ENCODE measurements at places on chromosomes 11 and 22.
A peak's percentile ranks its signal among the peaks of the same experiment; 100 is the strongest.

DNA sequence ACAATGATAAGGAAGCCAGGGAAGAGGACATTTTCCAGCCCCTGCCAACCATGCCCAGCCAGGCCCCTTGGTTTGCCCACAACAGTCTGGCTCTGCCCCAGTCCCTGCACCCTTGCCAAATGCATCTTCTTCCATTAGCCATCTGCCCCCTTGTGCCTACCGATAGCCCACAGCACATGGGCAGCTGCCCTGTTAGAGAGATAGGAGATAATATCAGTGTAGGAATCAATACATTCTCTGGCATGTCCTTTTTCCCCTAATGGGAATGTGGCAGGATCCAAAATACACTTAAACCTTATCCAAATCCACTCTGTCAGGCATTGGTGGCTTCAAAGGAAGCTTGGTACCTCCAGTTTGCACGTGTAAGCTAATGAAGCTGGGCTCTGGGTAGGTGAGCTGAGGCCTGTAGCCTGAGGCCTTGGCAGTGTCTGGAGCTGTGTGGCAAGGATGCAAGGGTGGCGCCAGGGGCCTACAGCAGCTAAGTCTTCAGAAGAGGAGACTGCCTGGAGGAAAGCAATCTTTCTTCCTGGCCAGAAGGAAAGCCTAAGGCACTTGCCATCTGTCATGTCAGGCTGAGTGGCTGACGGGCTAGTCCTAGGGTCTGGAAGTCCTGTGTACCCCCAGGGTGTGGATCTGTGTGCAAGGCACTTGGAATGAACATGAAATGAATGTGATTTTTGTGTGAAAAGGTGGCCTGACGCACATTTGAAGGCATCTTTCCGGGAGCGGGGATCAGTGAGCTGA is 164.2 kb upstream of the TBCEL start:
- peaks cover 2% of the 10 kb centered on the region for H3K36me3 ChIP-seq
- no peak overlapping the region for H3K27ac ChIP-seq
- no peaks in the 10 kb centered on the region for H3K27me3 ChIP-seq
- no peak for DNase-seq

- DNase-seq = no peak
- H3K27ac ChIP-seq = peak overlapping the region; percentile 54
- no peaks in the 10 kb centered on the region for H3K36me3 ChIP-seq
- no peak overlapping the region for H3K4me3 ChIP-seq
- no peaks in the 10 kb centered on the region for H3K4me1 ChIP-seq
Measured at GRCh38 chr22:39367035-39367434, 17.2 kb downstream of the SYNGR1 start.

GRCh38 chr11:68353669-68354068 is 41.3 kb downstream of the LRP5 start:
- no peaks in the 10 kb centered on the region for H3K27me3 ChIP-seq
- H3K27ac ChIP-seq = no peak overlapping the region
- H3K36me3 ChIP-seq = no peaks in the 10 kb centered on the region
- H3K4me3 ChIP-seq = no peak overlapping the region
- H3K4me1 ChIP-seq = no peaks in the 10 kb centered on the region
- no peak for DNase-seq

- H3K4me1 ChIP-seq = no peaks in the 10 kb centered on the region
- peaks cover 26% of the 10 kb centered on the region for H3K27me3 ChIP-seq
- no peak overlapping the region for H3K27ac ChIP-seq
- peaks cover 3% of the 10 kb centered on the region for H3K36me3 ChIP-seq
- DNase-seq = no peak
- H3K4me3 ChIP-seq = no peak overlapping the region
Measured at GRCh38 chr11:69582756-69583467, 58.0 kb upstream of the CCND1 start.

GRCh38 chr22:49400136-49400940 is 427.3 kb downstream of the BRD1 start:
- no peak overlapping the region for H3K4me3 ChIP-seq
- no peak for DNase-seq
- H3K36me3 ChIP-seq = no peaks in the 10 kb centered on the region
- no peak overlapping the region for H3K27ac ChIP-seq

- no peak overlapping the region for H3K27ac ChIP-seq
- no peak overlapping the region for H3K4me3 ChIP-seq
- no peaks in the 10 kb centered on the region for H3K4me1 ChIP-seq
- H3K27me3 ChIP-seq = no peaks in the 10 kb centered on the region
- DNase-seq = no peak
Measured at GRCh38 chr11:92311616-92312449, 87.2 kb downstream of the FAT3 start.

GRCh38 chr11:18726040-18726439 is at the start of gene IGSF22:
Gene IGSF22, minus strand, starts transcription at chr11:18726188. Its CDS starts 1,952 bp downstream, at chr11:18724236.
- H3K4me3 ChIP-seq = no peak within 1 kb of the TSS
- no peak for DNase-seq
- peaks cover 17% of the 10 kb centered on the region for H3K4me1 ChIP-seq
- no peak within 1 kb of the TSS for H3K27ac ChIP-seq
- no peaks in the 10 kb centered on the region for H3K27me3 ChIP-seq
- H3K36me3 ChIP-seq = peaks cover 1% of the 10 kb centered on the region

GRCh38 chr11:35338921-35339320 is 80.4 kb downstream of the SLC1A2 start:
- DNase-seq = no peak
- no peak overlapping the region for H3K4me3 ChIP-seq
- H3K36me3 ChIP-seq = peaks cover 5% of the 10 kb centered on the region
- H3K27ac ChIP-seq = no peak overlapping the region

- H3K36me3 ChIP-seq = peaks cover 39% of the 10 kb centered on the region
- H3K27ac ChIP-seq = no peak overlapping the region
- H3K4me1 ChIP-seq = peaks cover 52% of the 10 kb centered on the region
Measured at GRCh38 chr11:88310246-88310645, 27.3 kb downstream of the CTSC start.

DNA sequence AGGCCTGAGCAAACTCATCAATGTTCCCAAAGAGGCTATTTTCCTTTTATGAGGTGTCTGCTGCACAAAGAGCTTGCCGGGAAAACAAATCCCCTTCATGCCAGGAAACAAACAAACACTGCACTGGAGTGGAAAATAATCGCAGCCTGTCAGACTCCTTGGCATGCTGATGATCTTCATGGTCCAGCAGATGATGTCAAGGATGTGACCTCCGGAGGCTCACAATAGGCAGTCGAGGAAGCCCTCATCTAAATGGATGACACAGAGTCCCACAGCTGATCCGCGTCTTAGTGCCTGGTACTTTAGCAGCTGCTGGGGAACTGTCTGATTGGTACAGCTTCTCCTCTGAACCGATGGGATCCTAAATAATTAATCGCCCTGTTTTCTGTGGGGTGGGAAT is 187.6 kb downstream of the TENM4 start:
- H3K36me3 ChIP-seq = no peaks in the 10 kb centered on the region
- H3K27ac ChIP-seq = no peak overlapping the region
- H3K4me1 ChIP-seq = no peaks in the 10 kb centered on the region
- DNase-seq = no peak
- no peaks in the 10 kb centered on the region for H3K27me3 ChIP-seq

DNA sequence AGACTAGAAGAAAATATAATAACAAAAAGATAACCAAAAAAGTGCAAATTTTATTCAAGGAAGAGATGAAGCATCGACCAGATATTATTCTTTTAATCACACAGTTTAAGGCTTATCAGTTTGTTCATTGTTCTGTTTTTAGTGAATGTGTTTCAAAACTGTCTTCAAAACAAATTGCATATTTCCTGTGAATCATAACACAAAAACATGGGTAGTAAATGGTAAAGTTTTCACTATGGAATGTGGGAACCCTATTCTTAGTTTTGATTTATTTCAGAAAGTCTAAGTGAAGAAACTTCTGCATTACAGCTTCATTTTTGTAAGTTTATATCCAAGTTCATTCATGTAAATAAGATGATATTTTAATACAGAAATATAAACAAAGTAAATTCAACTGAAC is 207.6 kb upstream of the LUZP2 start:
- H3K27ac ChIP-seq = no peak overlapping the region
- no peaks in the 10 kb centered on the region for H3K4me1 ChIP-seq
- H3K4me3 ChIP-seq = no peak overlapping the region
- no peaks in the 10 kb centered on the region for H3K27me3 ChIP-seq
- no peak for DNase-seq

- H3K36me3 ChIP-seq = peaks cover 2% of the 10 kb centered on the region
- no peak overlapping the region for H3K27ac ChIP-seq
- H3K27me3 ChIP-seq = no peaks in the 10 kb centered on the region
- no peak for DNase-seq
Measured at GRCh38 chr22:37508431-37508992, 10.7 kb downstream of the CARD10 start.

- no peak for DNase-seq
- H3K4me1 ChIP-seq = peaks cover 58% of the 10 kb centered on the region
Measured at GRCh38 chr22:44676441-44677352, 25.3 kb upstream of the PRR5 start.

DNA sequence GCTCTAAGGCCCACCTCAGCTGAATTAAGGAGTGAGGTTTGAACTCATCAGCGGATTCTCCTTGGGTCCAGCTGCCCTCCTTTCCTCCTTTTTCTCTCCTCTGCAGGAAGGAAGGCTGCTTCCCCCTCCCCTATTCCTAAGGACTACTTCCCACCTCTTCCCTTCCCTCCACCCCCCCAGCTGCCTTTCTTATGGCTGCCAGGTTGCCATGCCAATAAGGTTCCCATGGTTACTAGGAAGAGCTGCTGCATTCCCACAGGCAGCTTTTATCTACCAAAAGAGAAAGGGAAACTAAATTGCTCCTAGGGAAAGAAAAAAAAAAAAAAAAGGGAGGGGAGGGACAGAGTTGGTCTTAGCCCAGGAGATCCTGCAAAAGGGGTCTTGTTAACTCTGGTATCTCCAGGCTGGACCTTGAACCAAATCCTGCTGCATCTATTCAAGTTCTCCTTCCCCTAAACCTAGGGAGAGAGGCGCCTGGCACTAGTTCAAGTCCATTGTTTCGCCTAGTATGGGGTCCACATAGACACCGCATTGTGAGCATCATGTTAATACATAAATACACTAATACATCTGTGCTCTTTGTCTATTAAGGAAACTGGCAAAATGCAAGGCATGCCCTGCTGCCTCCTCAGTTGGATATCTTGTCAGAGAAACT is 21.2 kb upstream of the FEZ1 start:
- no peaks in the 10 kb centered on the region for H3K27me3 ChIP-seq
- H3K27ac ChIP-seq = no peak overlapping the region
- peaks cover 4% of the 10 kb centered on the region for H3K36me3 ChIP-seq
- DNase-seq = no peak

DNA sequence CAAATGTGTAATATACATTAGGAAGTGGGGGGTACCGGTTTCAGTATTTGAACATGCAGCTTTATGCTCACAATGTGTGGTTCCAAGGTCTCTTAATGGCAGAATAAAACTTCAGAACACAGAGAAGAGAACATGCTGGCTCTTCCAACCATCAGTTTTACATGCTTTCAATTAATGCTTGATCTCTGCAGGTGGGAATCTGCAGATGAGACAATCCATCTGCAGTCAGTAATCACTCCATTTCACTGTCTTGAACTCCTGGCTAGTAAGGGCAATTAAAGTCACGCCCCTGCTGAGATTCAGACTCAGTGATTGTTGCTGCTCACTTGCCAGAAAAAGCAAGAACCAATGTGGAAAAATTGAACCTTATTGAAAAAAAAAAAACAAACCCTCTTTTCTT is 945.7 kb downstream of the DLG2 start:
- H3K36me3 ChIP-seq = no peaks in the 10 kb centered on the region
- H3K27ac ChIP-seq = no peak overlapping the region
- DNase-seq = no peak
- no peak overlapping the region for H3K4me3 ChIP-seq

DNA sequence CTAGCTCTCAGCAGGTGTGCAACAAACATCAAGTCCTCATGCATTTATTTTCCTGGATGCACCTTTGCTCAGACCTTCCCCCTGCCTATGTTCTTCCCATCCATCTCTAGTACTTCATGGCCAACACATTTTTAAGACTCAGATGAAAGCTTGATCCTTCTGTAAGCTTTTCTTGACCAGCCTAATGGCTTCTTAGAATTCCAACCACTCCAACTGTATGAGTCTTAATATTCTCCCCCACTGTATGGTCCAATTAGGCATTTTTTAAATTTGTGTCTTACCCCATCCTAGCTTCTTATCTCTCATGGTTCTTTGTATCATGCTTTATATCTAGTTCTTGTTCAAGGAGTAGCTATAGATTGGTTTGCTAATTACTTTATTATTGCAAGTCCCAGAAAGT is 44.8 kb downstream of the TENM4 start:
- no peak overlapping the region for H3K27ac ChIP-seq
- no peak for DNase-seq
- H3K4me1 ChIP-seq = no peaks in the 10 kb centered on the region
- H3K27me3 ChIP-seq = no peaks in the 10 kb centered on the region

GRCh38 chr11:90294526-90294925 is 71.7 kb upstream of the CHORDC1 start:
- no peaks in the 10 kb centered on the region for H3K4me1 ChIP-seq
- no peak overlapping the region for H3K27ac ChIP-seq
- H3K36me3 ChIP-seq = no peaks in the 10 kb centered on the region

- H3K4me1 ChIP-seq = no peaks in the 10 kb centered on the region
- H3K27ac ChIP-seq = no peak overlapping the region
- peaks cover 24% of the 10 kb centered on the region for H3K27me3 ChIP-seq
- no peak overlapping the region for H3K4me3 ChIP-seq
- peaks cover 2% of the 10 kb centered on the region for H3K36me3 ChIP-seq
Measured at GRCh38 chr11:102666331-102666957, 39.1 kb downstream of the MMP27 start.

Measured in central memory CD8-positive, alpha-beta T cell (primary cell).